ENCODE measurements at places on chromosomes 5 and 9.
A peak's percentile ranks its signal among the peaks of the same experiment; 100 is the strongest.

DNA sequence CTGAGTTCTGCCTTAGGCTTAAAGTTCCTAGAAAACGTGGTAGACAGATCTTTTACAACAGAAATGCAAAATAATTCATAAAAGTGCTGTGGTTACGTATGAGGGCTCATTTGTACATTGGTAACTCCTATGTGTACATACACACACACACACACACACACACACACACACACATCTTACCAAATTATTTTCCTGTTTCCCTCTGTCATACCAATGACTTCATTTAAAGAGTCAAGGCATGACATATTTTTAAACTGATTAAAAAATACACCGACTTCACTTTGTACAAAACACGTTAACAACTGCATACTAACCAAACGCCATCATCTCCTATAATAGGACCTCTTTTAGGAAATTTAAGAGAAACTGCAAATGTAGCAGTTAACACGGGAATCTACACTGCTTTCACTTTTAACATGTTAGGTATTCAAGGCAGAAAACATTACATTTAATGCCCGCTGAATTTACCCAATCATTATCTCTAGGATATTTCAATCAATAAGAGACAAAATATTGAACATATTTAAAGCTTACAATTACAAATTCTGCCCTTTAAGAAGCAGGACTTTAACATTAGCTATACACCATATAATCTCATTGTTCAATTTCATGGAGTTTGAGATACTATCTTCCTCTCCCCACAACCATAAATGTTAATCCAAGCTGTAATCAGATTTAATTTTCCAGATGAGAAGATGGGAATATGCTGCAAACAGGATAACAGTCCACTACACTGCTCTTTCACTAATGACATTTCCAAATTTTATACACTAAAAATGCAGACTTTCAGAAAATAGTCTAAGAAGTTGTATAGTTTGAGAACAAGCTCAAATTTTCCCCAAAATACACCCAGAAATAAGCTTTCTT is 133.1 kb downstream of the DENND1A start:
- no peak for DNase-seq

- peak; percentile 10 for DNase-seq
Measured at GRCh38 chr5:41433552-41434181, 76.7 kb downstream of the PLCXD3 start.

DNA sequence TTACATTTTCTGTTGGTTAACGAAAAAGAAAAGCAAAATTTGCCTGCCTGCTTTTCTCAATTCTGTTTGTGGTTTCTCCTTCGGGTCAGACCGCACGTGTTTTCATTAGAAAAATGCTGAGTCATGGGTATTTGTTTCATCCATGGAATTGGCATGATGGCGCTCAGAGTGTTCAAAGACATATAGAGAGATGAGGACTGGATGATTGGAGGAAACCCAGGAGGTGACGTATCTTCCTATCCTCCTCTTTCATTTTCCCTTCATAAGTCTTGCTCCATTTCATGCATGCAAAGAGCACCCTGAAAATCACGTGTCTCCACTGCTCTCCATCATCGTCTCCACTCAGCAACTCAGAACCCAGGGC is 353.8 kb upstream of the WWC1 start:
- no peak for DNase-seq

- no peak for DNase-seq
Measured at GRCh38 chr9:89473762-89474469, 24.0 kb downstream of the SEMA4D start.

DNA sequence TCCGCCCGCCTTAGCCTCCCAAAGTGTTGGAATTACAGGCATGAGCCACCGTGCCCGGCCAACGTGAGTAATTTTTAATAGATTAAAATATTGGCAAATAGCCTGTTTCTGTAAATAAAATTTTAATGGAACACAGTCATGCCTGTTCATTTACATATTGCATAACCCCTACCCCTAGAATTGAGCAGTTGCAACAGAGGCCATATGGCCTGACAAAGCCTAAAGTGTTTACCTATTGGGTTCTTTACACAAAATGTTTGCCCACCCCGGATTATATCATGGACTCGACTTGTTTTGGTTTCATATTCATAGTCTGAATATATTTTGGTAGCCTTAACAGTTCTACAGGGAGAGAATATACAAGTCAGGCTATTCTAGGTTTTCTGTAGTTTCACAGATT is 5.3 kb downstream of the NSA2 start:
- DNase-seq: peak; percentile 51

DNA sequence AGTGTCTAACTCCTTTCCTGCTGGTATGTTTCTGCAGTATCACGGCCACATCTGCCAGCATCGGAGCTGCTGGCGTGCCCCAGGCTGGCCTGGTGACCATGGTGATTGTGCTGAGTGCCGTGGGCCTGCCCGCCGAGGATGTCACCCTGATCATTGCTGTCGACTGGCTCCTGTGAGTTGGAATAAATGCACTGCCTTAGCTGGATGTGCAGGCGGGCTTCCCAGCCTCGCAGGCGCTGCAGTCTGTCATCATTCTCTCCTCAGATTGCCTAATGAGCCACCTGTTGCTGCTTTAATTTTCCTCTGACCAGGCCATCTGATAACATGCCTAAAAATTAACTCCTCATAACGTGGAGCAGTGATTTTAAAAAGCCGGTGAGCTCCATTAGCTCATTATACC is 79.1 kb upstream of the PLPP6 start:
- no peak for DNase-seq

DNA sequence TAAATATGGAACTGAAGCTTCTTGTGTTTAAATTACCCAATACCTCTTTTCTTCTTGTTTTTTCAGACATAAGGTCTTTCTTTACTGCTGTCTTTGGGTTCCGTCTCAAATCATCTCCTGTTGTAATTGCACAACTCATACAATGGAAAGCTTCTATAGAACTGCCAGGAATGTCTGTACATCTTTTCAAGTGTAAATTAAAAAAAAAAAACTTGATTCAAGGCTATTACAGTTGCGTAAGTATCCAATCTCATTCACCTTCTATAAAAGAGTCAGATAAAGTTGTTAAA is 243.5 kb downstream of the ICE1 start:
- no peak for DNase-seq

DNA sequence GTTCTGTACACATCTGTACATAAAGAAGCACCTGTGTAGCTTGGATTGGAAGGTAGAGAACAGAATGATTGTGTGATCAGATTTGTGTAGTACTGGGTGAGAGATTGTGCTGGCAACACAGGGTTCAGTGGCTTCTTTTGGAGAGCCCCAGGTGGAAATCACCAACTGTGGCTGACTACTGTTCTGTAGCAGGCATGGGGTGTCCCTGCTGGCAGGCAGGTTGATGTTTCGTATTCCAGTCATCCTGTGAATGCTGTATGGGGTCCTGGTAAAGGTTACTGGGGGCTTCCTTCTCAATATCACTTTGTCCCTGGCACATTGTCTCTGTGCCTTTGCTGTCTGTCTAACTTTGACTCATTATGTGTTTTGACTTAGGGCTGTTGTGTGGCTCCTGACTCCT is 5.3 kb downstream of the ASPN start:
- no peak for DNase-seq
